ENCODE measurements at places on chromosomes 5 and 9. TPM values are rescaled to one million over a fixed set of nuclear protein-coding genes. Genes with fewer than 3 reads are reported as not detected.

DNA sequence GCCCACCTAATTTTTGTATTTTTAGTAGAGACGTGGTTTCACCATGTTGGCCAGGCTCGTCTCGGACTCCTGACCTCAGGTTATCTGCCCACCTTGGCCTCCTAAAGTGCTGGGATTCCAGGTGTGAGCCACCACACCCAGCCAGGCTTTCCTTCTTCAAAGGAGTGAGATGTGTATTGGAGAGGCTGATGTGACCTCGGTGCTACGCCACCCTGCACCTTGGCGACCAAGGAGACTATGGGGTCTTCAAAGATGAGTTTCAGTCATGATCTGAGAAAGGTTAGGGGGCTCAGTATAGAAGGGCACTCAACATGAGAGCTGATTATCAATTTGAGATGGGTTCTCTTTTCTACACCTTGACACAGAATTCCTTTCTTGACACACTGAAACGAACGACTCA, 284.2 kb upstream of the WWC1 start:
- no peak for DNase-seq

DNA sequence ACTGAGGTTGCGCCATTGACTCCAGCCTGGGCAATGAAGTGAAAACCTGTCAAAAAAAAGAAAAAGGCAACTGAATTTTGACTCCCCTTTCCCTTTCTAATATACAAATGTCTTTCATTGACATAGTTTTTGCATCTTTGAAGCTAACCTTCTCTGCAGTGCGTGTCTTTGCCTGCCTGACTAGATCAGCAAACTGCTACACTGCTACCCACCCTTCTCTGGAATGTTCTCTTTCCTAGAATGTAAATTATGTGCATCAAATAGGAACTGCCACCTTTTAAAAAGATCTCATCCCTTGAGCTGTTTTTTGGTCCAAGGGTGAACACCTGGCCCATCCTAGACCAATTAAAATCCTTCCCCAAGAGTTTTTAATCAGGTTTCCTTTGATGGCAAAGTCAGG, 127.6 kb downstream of the SLC28A3 start:
- no peak for DNase-seq

- no peak for DNase-seq
Measured at GRCh38 chr9:96344458-96345180, 38.9 kb downstream of the SLC35D2 start.

DNA sequence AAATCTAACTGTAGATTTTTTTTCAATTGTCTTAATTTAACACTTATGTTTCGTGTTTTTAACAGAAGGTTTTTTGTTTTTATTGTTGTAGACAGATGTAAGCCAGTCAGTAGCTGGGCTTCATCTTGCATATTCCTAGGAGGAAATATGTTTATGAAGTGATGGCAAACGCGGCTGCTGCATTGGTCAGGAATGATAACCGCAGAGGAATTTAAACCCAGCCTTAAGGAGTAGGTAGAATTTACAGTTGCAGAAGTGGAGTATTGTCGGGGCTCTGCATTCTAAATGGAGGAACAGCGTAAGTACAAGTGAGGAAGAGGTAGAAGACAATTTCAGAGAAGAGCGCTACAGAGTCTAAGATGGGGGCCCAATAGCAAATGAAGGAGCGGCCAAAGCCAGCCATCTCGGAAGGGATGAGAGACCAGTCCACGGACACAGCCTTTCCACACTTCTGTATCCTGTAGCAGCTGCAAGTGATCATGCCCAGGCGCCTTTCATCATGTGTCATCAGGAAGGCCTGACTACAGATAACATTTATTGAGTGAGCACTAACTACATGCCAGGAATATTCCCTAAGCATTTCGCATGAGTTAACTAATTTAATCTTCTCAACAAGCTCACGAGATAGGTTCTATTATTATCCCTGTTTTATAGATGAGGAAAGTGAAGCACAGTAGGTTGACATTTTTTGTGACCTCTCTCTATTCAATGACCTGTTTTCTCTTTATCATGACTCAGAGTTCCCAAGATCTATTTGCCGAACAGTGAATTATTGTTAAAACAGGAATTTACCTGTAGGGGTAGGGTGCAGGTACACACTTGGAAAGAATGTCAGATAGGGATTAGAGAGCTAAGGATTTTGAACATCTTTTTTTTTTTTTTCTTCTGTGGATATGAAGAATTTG, 38.1 kb downstream of the CMYA5 start:
- no peak for DNase-seq

The TMEM252 gene
- not detected for total RNA-seq

GRCh38 chr9:89695441-89695891, 90.7 kb downstream of the GADD45G start:
- no peak for DNase-seq

DNA sequence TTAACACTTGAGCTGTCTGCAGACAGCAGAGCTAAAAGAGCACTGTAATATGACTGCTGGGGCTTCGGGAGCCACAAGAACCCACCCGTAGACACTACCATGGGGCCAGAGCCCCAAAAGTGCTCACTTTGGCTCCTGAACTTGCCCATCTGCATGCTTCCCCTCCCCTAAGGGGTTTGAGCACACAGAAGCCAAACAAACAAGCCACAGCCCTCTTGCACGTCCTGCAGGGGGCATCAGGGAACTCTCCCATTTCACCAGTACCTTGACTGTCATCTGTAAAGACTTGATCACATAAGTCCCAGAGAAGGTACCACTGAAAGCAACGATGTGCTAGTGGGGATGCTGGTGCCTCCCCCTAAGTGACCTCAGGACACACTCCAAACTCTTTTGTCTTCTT, 681.8 kb downstream of the SEMA5A start:
- no peak for DNase-seq

GRCh38 chr9:127673234-127673633, 33.6 kb upstream of the CFAP157 start:
- no peak for DNase-seq

The SUSD3 gene
- total RNA-seq: 471 TPM

GRCh38 chr5:177511796-177512675, 2.4 kb upstream of the DOK3 start:
- no peak for DNase-seq

DNA sequence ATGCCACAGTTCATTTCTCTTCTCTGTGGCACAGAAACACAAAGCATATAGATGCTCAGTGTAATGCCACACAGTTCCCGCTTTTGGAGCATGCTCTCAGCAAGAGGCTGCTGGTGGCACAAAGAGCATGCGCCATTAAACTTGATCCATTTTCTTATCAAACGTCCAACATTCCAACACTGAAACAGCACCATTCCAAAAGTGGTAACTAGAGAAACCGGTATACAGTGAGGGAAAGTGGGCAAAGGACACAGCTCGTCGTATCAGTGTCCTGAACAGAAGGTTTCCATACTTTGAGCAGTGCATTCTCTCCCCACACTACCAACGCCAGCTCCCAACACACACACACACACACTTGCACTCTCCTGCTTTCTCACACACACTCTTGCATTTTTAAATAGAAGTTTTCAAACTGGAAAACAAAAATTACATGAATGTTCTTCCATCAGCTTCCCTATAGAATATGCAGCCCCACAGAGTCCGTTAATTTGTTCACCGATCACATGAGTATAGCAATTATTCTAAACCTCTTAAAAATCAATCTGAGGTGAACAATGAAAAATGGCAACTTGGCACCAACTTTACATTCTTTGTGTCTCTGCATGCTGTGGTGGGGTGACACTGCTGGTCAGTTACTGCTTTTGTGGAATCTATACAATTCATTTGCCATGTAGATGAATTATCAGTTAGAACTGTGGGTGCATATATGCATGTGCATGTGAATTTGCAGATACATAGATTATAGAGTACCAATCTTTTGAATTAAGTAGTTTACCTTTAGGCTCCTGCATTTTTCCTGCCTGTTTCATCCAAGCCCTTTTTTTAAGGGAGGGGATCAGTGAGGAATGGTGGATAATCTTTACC, 5.7 kb downstream of the NFIB start:
- DNase-seq: no peak

The NR2F1 gene
- 14.9 TPM for total RNA-seq

DNA sequence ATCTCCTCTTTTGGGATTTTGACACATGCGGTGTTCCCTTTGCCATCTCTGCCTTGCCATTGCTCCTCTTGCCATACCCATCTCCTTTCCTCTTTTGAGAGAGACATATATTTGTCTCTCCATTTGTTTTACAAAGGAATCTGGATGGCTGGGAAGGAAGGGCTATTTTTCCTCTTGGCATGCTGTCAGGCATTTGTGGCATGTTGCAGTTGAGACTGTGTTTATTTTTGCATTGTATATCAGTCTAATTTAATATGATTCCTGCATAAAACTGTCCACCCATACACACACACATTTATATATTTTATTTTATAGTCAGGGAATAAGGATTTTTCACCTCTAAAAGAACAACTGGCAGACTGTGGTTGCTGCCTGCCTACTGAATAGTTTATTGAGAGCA, 1105.8 kb upstream of the SEMA6A start:
- no peak for DNase-seq

- DNase-seq: no peak
Measured at GRCh38 chr5:124670722-124671184, 75.7 kb downstream of the ZNF608 start.

The IL13 gene
- total RNA-seq: 2.3 TPM

DNA sequence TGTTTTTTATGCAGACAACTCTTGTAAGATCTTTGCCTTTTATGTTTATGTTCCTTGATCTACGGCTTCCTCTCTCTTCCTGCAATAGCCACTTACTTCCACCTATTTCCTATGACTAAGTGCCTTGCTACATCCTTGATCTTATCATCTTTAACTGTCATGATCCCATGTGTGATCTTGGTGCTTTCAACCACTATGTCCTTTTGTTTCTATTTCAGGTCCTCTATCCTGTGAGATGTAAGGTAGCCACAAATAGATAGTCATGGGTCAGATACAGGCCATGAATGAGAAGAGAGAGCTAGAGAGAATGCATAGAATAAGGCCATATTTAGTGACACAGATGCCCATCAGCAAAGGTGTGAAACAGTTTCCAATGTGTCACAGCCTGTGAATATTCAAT, 243.6 kb upstream of the HAPLN1 start:
- no peak for DNase-seq

DNA sequence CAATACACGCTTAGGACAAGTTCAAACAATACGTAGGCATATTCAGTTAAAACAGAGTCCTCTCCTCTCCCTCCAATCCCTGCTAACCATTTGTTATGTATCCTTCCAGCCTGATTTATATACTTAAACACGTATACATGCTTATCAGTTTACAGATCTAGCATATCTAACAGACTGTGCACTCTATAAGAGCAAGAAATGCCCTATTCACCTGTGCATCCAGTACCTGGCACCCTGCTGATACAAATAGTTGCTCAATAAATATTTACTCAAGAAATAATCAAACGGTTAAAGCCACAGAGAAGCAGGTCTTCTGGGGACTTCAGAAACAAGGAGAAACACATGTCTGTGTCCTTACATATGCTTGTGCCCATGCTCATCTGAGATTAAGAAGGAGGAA, 55.9 kb downstream of the MLLT3 start:
- no peak for DNase-seq

The LCN9 gene
- not detected for total RNA-seq

The MAP1B gene
- total RNA-seq: 99.6 TPM

DNA sequence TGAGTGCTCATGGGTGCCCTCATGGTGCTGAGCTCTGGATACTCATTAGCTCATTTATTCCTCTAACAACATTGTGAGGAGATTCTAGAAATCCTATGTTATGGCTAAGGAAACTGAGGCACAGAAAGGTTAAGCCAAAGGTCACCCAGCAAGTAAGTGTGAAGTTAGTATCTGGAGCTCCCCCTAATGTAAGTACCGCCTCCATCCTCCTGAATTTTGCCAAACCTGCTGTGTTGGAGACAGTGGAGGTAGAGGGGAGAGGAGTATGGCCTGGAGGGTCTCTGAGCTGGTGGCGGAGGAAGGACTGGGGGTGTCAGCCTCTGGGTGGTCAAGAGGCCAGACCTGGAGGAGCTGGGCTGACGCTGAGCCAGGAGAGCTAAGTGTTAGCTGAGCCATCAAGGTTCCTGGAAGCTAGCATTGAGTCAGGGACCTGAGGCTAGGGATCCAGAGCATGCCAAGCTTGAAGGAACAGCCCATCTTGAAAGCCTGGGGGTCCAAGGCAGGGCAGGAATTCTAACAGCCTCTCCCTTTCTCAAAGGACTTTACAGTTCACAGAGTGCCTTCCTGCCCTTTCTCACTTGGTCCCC, 114.8 kb downstream of the RGS3 start:
- DNase-seq: no peak

The REXO4 gene
- total RNA-seq: 20.8 TPM

DNA sequence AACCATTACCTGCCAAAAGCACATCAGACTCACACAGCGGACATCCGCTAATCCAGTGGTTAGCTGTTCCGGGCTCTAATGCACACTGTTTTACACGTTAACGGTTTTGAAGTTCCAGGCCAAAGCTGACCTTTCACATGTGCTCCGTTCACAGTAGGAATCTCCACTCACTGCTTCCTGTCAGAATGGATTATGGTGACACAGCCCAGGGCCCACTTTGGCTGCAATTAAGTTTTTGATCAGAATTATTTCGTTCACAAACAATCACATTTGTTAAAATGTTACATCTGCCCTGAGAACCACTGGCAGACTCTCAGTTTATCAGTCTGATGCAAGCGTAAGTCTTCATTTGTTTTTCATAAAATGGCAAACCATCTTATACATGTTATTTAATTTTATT, 30.2 kb upstream of the CATSPER3 start:
- DNase-seq: no peak

The MCTP1 gene
- total RNA-seq: 3.3 TPM

DNA sequence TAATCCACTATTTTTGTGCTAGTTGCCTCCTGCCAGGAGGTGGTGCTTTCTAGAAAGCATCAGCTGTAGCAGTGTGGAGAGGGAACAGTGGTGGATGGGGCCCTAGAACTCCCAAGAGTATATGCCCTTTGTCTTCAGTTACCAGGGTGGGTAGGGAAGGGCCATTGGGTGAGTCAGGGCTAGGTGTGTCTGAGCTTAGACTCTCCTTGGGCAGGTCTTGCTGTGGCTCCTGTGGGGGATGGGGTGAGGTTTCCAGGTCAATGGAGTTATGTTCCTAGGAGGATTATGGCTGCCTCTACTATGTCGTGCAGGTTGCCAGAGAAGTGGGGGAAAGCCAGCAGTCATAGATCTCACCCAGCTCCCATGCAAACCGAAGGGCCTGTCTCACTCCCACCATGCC, 11.3 kb upstream of the ADAMTS12 start:
- no peak for DNase-seq

The OR13C9 gene
- total RNA-seq: not detected

DNA sequence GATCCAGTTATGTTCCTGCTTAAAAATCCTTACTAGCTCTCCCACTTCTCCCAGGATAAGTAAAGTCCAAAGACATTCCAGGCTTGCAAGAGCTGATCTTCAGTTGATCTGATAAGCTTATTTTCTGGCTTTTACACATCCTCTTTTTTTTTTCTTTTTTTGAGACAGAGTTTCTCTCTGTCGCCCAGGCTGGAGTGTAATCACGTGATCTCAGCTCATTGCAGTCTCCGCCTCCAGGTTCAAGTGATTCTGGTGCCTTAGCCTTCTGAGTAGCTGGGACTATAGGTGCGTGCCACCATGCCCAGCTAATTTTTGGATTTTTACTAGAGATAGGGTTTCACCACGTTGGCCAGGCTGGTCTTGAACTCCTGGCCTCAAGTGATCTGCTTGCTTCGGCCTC, 37.3 kb upstream of the PTPN3 start:
- DNase-seq: no peak

GRCh38 chr5:79590396-79590999, 21.7 kb upstream of the TENT2 start:
- no peak for DNase-seq

The SLC6A7 gene
- not detected for total RNA-seq

Data from prostate gland (tissue), 2 donors.